ENCODE measurements at places on chromosomes 3 and 15.

DNA sequence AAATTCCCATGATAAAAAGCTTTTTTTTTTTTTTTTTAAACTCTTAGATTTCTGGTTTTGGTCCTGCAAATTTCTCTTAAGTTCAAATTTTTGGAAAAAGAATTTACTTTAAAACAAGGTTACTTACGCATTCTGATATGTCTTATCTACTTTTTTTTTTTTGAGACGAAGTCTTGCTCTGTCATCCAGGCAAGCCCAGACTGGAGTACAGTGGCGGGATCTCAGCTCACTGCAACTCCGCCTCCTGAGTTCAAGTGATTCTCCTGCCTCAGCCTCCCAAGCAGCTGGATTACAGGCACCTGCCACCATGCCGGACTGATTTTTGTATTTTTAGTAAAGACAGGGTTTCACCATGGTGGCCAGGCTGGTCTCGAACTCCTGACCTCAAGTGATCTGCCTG lies 83.2 kb downstream of the RASA2 start:
- no peak for DNase-seq

DNA sequence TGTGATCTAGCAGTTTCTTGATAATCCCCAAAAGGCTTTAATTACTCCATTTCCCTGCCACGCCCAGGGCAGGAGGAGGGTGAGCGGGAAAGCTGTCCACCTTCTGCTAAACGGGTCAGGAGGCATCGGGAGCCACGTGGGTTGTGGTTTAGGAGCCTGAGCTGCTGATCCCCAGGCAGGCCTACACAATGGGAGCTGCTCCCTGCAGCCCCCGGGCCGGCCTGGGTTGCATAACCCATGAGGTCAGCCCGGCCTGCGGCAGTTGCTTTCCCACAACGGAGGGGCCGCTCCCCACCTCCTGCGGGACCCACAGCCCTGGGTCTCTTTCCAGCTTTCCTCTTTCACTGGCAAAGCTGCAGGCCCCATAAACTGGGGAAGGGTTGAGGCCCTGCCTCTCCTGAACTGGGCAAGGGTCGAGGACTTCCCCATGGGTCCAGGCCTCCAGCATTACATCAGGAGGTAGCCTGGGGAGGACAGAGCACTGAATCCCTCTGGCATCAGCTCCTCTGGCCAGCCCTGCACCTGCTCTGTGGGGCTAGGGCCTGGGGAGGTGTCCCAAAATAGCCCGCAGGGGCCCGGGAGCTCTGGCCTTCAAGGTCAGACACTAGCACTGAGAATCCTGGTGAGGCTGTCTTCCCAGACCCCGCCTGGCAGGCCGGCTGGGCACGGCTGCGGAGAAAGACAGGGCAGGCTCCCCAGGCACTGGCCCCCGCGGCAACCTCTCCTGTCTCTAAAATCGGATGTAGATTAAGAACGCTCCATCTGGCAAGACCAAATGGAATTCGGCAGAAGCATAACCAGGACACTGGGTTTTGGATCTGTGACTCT lies 47.3 kb downstream of the ZDHHC19 start:
- DNase-seq, result no peak

DNA sequence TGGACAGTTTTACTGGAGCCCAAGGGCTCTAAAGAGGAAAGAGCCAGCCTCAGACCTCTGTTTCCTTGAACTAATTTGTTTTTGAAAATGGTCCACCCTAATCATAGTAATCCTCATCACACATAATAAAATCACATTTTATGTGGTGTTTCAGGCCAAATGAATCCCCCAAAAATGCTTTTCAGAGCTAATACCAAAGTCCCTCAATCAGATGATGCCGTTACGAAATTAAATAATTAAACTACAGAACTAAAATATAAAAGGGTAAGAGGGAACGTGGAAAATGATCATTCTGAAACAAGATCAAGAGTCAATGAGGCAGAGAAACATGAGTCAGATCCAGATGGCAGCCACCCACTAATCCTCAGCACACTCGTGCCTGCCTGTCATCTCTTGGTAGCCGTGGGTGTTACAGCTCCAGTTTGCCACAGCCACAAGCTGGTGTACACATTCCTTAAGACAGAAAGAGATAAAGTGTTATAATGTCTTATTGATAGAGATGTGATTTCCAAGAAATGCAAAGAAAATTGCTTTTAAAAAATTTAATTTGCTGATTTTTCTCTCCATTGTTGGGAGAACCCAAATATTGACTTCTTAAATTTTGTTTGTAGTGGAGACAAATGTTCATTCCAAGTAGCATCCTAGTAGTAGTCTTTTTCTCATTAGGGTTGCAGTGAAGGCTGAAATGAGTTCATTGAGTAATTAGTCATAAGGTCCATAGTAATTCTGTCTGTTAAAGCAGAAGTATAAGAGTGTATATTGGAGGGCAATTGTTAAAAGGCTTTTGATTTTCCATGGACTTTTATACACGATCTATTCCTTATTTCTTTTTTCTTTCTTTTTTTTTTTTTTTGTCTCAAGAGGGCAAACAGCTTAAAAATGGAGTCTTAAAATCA lies 104.2 kb downstream of the AGBL1 start:
- no peak for DNase-seq

DNA sequence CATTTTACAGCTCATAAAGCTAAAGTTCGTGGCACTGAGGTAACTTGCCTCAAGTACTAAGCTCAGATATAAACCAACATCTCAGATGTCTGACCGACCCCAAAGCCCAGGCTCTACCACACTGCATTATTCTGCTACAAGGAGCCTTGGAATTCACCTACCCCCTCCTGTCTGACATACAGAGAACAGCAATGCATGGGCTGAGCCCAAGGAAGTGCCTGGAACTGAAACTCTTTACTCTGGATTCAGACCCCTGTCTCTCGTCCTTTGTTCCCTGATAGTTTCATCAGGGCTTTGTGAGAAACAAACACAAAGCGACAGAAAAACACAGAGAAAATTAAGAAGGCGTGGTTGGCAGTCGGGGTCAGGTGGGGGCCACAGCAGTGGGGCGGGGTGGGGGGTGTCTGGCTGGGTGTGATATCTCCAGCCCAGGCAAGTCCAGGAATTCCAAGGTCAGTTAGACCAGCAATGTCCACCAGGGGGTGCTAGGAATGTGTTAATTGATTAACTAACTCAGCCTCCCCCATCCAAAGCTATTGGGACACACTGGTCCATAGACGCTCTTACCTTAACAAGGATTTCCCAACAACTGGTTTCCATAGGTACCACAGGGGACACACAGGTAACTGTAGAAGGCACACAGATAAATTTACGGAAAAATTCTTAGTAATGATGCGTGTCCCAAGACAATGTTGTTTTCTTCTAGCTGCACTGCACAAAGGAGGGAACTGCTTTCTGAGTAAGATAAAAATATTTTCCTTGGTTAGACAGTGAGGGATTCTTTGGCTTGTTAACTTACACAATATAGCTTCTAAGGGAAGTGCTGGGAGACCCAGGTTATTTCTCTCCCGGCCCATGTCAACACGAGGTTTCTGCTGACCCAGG lies 18.8 kb upstream of the SSUH2 start:
- DNase-seq, result peak; percentile 38

- no peak for DNase-seq
Observed at GRCh38 chr3:136141291-136141785, 54.8 kb downstream of the MSL2 start.

- no peak for DNase-seq
Observed at GRCh38 chr15:23436421-23436820, 10.6 kb downstream of the GOLGA6L2 start.

GRCh38 chr3:141392897-141393734 lies 24.8 kb downstream of the ZBTB38 start:
- no peak for DNase-seq

- no peak for DNase-seq
Observed at GRCh38 chr15:51848811-51849210, 19.4 kb downstream of the TMOD3 start.

GRCh38 chr15:90686435-90687218 lies 30.5 kb upstream of the BLM start:
- DNase-seq, result no peak

DNA sequence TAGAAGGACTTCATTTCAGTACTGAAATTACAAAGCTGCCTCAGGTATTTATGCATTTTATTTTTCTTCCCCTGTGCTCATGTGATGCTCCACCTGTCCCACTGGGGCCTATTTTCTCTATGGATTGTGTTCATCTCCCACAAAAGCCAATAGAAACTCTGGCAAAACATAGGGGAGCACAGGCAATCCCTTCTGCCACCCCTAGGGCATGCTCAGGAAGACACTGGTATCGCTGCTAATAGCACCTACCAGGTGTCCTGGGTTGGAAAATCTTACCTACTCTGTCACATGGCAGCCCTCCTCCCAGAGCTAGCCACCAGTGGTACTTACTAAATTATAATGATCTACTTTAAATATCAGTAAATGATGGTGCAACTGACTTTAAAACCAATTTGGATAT lies 427.4 kb downstream of the FGF12 start:
- DNase-seq, result no peak

GRCh38 chr3:114608293-114608692 lies 314.5 kb downstream of the TIGIT start:
- no peak for DNase-seq

DNA sequence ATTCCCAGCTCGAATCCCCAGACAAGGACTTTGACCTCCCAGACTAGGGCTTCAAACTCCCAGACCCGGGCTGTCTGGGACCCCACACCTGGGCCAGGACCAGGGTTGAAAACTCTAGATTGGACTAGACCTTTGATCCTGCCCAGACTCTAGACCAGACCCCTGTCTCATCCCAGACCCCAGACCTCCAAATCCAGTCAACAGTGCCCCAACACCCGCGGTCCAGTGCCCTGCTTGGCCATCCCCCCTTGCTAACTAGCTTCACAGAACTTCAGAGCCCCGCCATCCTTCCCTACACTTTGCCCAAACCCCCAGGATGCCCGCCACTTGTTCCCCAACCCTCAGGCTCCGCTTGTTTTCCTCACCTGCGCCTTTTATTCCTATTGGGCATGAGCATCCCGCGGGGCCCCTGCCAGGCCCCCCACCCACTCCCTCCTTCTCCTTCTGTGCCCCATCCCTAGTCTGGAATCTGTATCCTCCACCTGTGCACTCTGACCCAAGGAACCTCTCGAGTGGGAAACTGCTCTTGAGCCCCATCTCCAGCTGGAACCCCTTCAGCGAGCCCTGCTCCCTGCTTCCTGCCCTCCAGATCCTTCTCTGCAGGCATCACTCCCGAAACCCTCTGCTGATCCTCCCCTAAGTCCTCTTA lies 604 bp downstream of the GNAI2 start:
- no peak for DNase-seq
